ENCODE measurements at places on chromosomes 7 and 10.

DNA sequence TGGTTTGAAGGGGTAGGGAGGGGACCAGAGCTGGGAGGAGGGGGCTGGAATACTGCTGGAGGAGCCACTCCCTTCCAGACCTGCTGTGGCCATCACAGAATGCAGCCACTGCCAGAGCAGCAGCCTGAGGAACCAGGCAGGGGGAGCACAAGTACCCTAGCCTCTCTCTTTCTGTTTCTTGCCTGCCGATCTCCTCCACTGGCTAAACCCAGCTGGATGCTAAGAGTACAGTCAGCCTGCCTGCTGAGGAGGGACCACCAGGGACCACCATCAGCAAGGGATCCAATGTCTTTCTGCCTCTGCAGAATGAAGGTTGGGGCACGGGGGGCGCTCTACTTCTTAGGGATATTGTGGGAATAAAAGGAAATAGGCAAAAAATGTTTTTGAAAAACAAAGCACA, 4.7 kb downstream of the BLVRA start:
- no peak for DNase-seq

DNA sequence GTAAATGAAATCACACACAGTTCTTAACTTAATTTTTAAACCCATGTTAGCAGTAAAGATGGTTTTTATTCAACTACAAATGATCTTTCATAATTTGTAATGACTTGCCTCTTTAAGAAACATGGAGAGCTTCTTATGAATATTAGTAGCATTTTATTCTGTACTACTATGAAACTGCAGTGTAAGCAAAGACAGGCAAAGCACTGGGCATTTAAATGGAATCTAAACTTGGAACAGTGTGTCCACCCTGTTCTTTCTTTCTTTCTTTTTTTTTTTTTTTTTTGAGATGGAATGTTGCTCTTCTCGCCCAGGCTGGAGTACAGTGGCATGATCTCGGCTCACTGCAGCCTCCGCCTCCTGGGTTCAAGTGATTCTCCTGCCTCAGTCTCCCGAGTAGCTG, 740.4 kb upstream of the IGFBP3 start:
- no peak for DNase-seq

DNA sequence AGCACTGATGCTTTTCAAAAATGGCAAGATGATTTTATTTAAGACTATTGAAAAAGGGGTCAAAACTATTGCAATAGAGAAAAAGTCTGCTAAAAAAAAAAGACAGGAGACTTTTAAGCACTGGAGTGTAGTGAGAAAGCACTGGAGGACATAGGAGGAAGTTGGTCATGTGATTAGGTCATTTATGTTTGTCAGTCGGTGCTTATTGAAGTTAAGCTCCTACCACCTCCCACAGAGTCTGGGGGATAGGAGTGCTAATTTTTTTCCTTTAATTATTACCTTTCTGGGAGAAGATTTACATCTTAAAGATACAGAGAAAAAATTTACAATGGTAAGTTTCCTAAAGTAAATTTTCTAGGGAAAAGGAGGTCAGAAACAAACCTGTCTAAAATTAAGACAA, 80.2 kb upstream of the TMEM229A start:
- DNase-seq: no peak

- DNase-seq: no peak
These were observed 77.0 kb upstream of the NMT2 start for GRCh38 chr10:15245530-15245929.

DNA sequence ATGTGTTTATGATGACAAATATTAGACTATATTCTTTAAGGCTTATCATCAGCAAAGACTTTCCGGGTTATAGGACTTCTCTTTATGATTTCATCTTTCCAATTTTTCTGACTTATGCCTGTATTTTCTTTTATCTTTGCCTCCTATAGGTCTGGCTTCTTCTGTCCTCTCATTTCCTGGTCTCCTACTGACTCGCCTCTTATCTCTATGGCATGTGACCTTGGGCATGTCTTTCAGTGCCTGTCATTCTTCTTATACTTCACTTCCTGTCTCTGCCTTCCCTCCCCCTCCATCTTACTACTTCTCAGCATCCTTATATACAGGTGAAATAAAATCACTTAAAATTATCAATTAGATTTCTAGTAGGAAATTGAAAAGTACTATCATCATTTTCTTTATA, 42.2 kb downstream of the PCDH15 start:
- DNase-seq: no peak

DNA sequence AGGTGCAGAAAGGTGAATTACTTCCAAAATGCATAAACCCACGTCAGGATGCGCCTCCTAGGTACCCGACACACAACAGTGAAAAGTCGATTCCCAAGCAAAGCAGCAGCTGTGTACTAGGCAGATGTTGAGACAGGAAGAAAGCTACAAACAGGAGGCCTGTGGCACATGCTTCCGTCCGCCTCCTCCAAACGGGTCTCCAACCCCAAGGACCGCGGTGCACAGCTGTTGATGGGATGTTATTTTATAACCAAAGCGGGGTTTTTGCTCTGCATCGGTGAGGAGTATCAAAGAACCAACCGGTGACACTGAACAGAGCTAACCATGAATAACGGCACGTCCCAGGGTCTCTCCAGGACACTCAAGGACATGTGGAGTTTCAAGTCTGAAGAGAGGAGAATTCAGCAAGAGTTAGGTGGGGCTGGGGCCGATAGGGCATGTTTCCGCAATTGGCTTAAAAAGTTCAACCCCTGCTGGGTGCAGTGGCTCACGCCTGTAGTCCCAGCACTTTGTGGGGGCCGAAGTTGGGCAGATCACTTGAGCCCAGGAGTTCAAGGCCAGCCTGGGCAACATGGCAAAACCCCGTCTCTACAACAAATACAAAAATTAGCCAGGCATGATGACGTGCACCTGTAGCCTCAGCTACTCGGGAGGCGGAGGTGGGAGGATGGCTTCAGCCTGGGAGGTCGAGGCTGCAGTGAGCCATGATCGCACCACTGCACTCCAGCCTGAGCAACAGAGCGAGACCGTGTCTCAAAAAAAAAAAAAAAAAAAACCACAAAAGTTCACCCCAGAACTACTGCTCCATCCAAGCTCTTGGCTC, 108.0 kb downstream of the SMURF1 start:
- DNase-seq: no peak

GRCh38 chr10:80372675-80373074, 16.1 kb downstream of the DYDC2 start:
- no peak for DNase-seq

- DNase-seq: no peak
These were observed 8.8 kb upstream of the CCNJ start for GRCh38 chr10:96034625-96035024.

GRCh38 chr10:66940965-66941364, 15.1 kb downstream of the LRRTM3 start:
- DNase-seq: no peak

- no peak for DNase-seq
These were observed 24.6 kb downstream of the RTKN2 start for GRCh38 chr10:62244088-62244487.

GRCh38 chr7:31933481-31933880, 136.7 kb downstream of the PDE1C start:
- no peak for DNase-seq

DNA sequence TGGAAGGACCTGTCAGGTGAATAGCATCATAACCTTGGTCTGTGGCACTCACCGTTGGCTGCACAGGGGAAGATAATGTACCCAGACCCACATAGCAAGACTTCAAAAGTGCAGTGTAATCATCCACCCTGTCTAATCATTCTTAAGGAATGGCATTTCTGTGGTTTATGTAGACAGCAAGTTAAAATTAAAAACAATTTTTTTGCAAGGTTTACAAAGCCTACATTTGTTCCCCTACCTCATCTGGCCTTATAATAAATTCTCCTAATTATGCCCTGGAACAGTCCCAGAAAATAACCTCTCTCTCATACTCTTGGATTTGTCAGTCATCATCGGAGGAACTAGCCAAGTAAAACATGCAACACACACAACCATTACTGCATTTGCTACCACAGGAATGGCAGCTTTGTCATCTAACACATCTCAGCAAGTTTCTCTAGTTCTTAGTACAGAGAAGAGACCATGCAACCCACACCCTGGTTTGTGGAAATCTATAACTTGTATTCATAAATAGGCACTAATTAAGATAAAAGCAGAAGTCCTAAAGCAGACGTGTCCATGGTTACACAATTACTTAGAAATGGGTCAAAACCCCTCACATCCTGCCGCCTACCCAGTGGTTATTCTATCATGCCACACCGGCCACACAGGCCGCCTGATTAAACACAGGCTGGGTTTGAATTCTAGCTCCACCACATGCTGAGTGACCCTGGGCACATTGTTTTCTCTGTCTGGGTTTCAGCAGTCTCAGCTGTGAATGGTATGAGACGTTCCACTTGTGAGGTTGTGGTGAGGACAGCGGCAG, 19.1 kb downstream of the ABLIM1 start:
- DNase-seq: no peak

DNA sequence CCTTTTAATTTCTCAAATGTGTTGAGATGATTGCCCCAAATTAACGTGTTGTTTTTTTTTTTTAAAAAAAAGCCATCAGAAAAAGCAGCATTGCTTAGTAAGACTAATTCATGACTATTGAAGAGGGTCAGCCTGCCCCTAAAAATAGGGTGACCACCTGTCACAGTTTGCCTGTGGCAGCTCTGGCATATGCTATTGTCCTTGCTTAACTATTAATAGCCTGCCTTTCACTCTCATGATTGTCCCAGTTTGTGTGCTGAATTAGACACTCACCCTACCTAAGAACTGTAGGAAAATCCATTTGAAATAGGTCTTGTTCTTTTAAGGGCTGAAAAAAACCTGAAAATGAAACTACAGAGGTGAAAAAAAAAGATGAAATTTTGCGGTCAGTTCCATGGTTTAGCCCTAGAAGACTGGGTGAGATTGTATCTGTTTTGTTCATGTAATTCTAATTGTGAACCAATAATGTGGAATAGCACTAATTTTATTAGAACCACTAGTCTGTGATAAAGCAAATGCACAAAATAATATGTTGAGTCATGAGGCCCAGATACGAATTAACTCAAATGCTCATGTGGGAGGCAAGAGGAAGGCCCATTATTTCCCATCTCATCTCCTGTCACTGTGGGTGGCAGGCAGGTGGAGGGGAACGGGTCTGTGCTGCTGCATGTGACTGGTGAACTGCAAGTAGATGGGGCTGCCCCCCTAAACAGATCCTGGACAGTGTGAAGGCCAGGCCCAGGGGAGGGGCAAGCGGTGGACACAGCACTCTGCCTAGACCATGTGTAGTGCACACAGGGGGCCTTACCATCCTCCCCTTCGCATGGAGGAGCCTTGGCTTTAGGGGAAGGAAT, 265.4 kb upstream of the NFE2L3 start:
- DNase-seq: no peak

- no peak for DNase-seq
These were observed 45.6 kb downstream of the MKI67 start for GRCh38 chr10:128080641-128081040.

DNA sequence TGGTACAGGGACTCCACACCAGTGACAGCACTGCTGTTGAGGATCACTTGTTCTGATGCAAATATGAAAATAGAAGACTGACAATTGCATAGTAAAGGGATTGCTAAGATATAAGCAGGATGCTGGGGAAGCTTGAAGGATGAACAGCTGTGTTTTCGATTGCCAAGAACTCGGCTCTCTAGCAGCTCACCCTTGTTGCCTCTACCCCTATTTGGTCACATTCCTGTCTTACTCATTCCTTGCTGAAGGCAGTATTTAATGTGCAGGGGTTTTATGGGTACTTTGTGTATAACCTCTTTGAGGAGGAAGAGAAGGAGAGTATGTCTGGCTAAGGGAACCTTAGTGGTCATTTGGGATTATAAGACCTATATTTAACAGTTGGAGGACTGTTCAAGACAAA, 218.8 kb downstream of the AUTS2 start:
- no peak for DNase-seq
